Right cardiac atrium (tissue), 5 donors: ENCODE measurements at places on chromosomes 13 and 19.

GRCh38 chr13:97327506-97328221 is 105.5 kb downstream of the MBNL2 start:
- DNase-seq, result no peak

GRCh38 chr19:46296722-46297461 is at the start of gene HIF3A:
TSS of gene HIF3A (plus strand) at chr19:46297042. CDS start at chr19:46297077, 35 bp downstream.
- DNase-seq, result peak; percentile 92

DNA sequence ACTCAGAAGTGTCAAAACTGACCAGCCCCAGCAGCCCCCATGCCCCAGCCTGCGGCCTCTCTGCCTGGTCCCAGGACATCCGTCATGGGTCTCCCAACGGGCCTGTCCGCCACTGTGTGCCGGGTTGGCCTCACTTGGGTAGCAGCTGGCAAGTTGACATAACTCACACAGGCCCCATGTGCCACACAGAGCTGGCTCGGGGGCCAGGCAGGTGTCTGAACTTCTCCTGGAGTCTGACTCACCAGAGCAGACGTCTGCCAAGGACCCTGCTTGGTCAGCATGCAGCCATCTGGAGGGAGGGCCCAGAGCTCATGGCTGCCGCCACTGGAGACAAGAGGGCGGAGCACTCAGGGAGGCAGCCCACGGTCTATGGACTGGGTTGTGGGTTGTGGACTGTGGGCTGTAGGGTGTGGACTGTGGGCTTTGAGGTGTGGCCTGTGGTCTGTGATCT is 32.0 kb upstream of the TMEM255B start:
- no peak for DNase-seq

GRCh38 chr19:50204811-50205675 is 1.6 kb downstream of the MYH14 start:
- peak; percentile 56 for DNase-seq

- DNase-seq, result no peak
Observed at GRCh38 chr13:44104969-44105368, 225.3 kb downstream of the LACC1 start.
